ENCODE measurements at places on chromosomes 7 and 10.

GRCh38 chr7:132430041-132430855 is 146.0 kb downstream of the PLXNA4 start:
- no peak for DNase-seq

GRCh38 chr7:143327903-143328302 is 12.0 kb downstream of the CLCN1 start:
- no peak for DNase-seq

GRCh38 chr7:50645186-50645585 is 80.0 kb upstream of the DDC start:
- no peak for DNase-seq

- DNase-seq = no peak
Measured at GRCh38 chr7:99099499-99100077, 44.3 kb downstream of the SMURF1 start.

GRCh38 chr7:1688542-1688941 is 18.5 kb downstream of the ELFN1 start:
- DNase-seq = no peak

GRCh38 chr10:109022417-109023049 is 900.8 kb downstream of the XPNPEP1 start:
- no peak for DNase-seq

GRCh38 chr7:50711271-50712175 is 71.2 kb downstream of the GRB10 start:
- no peak for DNase-seq

DNA sequence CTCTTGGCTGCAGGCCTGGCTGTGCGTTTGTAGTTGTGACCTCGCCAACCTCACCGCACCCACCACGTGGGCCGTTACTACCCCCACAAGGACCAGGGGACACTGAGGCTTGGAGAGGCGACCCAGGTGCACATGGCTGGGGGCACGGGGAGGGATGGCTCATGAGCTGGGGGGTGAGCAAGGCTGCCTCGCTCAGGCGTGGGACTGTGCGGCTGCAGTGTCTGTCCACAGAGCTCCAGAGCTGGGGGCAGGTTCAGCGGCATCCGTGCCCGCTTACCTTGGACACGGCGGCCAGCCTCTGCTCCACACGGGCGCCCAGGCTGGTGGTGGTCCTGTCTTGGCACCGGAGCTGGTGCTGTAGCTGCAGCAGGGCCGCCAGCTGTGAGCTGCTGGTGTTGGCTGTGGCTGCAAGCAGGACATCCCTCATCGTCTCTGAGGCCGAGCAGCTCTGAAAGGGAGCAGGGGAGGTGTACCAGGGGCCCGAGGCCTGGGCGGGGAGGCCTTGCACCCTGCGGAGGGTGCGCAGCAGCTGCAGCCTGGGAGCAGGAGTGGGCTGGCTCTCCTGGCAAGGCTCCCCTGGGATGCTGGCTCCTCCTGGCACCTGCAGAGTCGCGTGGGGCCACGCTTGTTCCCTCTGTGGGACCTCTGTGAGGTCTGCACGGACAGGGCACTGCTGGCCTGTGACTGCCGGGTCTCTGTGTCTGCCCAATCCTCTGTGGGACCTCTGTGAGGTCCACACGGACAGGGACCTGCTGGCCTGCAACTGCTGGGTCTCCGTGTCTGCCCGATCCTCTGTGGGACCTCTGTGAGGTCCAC is 60.0 kb upstream of the NKX6-2 start:
- no peak for DNase-seq

DNA sequence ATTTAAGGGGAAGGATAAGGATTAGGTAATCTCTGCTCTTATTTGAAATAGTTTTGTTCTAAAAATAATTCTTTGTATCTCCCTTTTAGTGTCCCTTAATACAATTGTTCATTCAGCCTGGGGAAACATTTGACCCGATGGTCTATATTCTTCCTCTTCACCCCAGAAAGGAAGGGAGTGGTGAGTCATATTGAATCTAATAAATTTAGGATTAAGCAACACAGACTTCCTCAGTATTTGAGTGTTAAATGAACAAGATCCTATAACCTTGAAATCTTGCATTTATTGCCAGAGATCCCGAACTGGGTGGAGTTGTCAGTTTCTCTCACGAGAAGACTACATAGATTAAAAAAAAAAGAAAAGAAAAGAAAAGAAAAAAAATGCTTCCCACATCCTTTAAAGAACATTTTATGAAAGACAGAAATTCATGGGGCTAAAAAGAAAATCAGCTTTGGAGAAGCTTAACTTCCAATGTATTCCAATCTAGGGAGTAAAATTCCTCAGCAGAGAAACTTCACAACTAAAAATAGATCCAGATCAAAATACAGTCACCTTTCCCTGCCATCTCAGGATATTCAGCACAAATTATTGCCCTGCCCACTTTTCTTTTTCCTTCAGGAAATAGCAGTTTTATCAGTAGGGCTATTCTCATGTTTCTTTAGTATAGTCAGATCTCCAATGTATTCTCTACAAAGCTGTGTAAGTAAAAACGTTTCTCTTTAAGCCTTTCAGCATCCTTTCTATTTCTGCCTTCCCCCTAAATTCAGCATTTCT is 82.2 kb downstream of the SEMA3D start:
- DNase-seq = no peak
